ENCODE measurements at places on chromosomes 12 and 14. TPM values are rescaled to one million over a fixed set of nuclear protein-coding genes. Genes with fewer than 3 reads are reported as not detected.

Gene LRRC9
- 1.1 TPM for total RNA-seq

Gene MYH6
- 3.1 TPM for total RNA-seq

Gene GPR84
- total RNA-seq, result 0.97 TPM

Gene TRHDE
- 3.1 TPM for total RNA-seq

Gene GLIPR1
- 2.7 TPM for total RNA-seq

Gene YLPM1
- 71.9 TPM for total RNA-seq

Gene CYP27B1
- total RNA-seq, result 0.14 TPM

Gene ADCY4
- total RNA-seq, result 19.4 TPM

Gene NDRG2
- total RNA-seq, result 304 TPM

Gene KLRD1
- 0.40 TPM for total RNA-seq

Gene SCNN1A
- total RNA-seq, result 128 TPM

Gene NAV3
- total RNA-seq, result 12.6 TPM

DNA sequence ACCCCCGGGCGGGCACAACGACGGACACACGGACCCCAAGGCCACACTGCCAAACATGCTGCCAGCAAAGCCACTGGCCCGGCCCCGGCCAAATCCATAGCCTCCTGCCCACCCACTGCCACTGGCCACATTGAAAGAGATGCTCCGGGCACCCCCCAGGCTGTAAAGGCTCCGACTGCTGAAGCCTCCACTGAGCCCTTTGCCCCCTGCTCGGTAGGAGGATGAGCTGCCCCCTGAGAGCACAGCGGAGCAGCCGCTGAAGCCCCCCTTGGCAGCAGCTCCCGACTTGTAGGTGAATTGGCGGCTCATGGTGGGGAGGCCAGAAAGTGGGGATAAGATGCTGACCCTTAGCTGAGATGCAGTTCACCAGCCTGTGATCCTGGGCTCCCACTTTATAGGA, at the start of gene KRT73:
TSS of gene KRT73 (minus strand) at position 344 of the 400 bp plus-strand sequence. CDS start at position 309, 35 bp downstream.
- DNase-seq, result no peak

GRCh38 chr12:130972586-130972950, 18.9 kb downstream of the ADGRD1 start:
- no peak for DNase-seq

DNA sequence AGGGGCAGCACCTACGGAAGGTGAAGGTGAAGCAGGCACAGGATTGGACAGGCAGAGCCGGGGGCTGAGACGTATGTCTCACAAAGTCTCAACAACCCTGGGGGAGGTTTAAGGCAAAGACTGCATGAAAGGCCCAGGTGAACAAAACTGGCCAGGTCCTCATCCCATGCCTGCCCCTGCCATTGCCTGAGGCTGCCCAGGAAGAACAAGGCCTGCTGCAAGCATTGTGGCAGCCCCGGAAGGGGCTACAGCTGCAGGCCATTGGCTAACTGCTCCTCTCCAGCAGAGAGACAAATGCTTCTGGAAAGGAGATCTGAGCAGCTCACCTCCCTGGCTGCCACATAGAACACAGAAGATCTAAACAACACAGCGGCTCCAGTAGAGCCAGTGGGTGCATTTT, 20.4 kb upstream of the TMEM179 start:
- DNase-seq, result no peak

GRCh38 chr12:101089271-101089670, 120.8 kb downstream of the SLC5A8 start:
- DNase-seq, result no peak

- DNase-seq, result no peak
These were observed 123.4 kb downstream of the DICER1 start for GRCh38 chr14:95033682-95034632.

DNA sequence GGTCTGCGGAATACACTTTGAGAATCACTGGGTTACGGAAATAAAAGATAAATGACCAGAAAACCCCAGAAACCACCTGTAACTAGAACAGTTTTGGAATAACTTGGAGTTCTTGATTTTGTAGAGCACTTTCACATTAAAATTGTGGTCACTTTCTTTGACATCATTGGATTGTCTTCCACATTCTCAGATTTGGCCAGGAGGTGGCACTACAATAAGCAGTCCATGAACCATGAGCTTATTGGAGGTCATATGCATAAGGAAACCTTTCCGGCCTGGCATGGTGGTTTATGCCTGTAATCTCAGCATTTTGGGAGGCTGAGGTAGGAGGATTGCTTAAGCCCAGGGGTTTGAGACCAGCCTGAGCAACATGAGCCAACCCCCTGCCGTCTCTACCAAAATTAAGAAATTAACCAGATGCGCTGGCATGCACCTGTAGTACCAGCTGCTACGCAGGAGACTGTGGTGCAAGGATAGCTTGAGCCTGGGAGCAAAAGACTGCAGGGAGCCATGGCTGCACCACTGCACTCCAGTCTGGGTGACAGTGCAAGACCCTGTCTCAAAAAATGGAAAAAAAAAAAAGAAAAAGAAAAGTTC, 107.7 kb upstream of the CAND1 start:
- no peak for DNase-seq

GRCh38 chr14:103385929-103386712, 906 bp downstream of the MARK3 start:
- peak; percentile 19 for DNase-seq

DNA sequence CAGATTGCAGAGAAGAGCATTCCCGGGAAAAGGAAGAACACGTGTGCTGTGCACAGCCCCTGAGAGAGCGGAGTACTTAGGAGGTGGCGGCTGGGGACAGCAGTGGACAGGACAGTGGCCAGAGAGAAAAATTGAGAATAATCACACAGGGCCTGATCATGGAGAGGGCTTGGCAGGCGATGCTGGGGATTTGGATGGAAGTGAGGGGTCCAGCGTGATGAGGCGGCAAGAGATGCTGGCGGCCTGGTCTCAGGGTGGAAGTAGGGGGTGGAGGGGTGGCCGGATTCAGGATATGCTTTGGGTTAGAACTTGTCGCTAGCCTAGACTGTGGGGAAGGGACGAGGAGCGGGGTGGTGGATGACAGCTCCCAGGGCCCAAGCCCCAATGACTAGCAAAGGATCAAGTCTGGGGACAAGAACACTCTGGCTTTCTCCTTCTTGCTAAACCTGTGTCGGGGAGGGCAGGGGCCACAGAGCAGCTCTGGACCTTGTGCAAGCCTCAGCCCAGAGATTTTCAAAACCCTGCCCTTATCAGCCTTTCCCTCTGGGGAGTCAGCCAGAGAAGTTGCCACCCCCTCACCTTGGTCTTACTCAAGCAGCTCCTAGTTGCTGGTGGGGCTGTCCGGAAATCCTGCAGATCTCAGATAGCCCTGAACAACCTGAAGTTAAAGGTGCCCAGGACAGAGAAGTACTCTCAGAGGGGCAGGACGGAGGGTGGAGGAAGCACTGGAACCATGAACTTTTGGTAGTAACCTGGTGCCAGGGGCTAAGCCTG, 1.3 kb downstream of the HVCN1 start:
- DNase-seq, result no peak

DNA sequence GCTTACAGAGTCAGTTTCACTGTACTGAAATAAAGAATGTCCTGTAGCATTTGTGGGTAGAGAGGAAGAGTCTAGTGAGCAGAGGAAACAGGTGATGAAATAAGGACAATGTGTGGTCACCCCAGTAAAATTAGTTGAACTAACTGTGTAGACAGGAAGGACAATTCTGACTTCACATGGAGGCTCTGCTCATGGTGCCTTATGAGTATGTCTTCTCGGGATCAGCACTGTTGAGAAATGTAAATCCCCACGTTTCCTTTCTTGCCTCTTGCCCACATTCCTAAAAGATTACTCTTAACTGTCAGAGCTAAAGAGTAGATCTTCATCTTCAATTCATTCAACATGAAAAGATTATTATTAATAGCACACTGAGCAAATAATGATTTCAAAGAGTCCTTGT, 113.2 kb upstream of the FLRT2 start:
- DNase-seq, result no peak

DNA sequence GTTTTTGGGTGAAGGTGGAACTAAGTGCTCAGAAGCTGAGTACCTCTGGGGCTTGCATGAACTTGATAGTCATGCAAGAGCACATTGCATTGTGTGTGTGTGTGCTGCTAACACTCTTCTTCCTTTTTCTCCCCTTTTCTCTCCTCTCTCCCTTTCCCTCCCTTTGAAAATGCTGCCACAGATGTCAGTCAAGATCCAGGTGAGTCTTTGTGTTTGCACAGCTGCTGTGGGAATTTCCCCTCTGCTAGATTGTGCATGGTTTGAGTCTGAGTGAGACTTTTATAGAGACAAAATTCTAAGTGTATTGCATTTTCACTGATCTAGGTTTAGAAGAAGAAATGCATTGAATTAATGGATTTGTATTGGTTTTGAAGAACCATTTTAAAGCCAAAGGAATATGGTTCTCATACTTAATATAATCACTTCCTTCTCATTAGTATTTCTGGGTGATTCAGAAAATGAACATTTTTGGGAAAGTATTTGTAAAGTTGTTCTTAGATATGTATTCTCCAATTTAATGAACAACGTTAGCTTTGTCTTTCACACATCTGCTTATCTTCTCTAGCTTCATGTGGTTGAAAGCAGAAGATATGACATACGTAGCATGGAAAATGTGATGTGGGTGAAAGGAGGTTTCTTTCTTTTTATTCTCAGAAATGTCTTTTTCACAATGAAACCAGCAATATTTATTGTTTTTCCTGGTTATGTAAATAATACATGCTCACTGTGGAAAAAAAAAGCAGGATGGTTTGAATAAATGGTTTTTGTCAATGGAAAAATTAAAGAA, 108.5 kb downstream of the NRXN3 start:
- DNase-seq, result no peak

- DNase-seq, result no peak
These were observed 6.7 kb upstream of the RNASE10 start for GRCh38 chr14:20498622-20499021.

DNA sequence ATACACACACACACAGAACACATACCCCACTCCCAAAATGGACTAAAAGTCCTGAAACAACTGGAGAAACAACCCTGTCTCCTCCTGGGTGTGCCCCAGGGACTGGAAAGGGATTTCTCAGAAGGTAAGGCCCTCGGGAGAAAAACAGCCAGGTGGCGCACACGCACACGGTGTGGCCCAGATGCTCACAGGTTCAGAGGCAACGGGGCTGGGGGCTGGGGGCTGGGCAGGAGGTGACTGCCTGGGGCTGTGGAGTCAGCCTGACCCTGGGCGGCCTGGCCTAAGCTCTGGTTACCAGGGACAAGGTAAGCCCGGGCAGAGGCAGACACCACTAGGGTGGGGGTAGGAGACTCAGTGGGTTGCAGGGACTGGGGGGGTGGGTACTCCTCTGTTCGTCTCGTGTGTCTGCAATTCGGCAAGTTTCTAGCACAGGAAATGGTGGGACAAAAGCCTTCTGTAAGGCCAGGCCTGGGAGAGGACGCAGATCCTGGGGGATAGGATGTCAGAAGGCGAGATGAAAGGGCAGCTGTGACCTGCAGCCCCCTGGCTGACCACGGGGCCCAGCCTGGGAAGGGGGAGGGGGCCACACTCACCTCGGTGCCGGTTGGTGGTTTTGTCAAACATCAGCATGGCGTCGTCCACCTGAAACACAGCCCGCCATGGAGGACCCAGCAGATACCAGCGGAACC, 10.4 kb downstream of the MSI1 start:
- DNase-seq, result no peak

DNA sequence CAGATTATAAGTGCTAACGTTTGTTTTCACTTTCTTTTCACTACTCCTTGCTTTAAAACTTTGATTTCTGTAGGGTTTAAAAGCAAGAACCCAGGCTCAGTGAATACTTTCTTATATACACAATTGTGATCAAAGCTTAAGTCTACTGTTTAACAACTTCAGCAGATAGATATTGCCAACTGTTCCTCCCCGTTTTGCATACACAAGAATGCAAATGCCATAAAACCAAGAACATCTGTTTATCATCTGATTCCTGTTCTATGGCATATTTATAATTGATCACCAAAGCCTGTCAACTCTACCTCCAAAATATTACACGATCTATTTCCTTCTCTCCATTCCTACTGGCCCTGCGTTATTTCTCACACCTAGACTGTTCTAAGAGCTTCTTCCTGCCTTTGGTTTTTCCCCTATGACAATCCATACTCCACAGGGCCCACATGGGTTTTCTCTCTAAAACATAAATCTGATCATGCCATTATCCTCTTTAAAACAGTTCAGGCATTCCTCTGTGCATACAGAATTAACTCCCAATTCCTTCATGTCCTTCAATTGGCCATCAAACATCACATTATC, 15.9 kb downstream of the MED13L start:
- DNase-seq, result no peak

- no peak for DNase-seq
These were observed 108.2 kb upstream of the MED13L start for GRCh38 chr12:116385486-116386217.

DNA sequence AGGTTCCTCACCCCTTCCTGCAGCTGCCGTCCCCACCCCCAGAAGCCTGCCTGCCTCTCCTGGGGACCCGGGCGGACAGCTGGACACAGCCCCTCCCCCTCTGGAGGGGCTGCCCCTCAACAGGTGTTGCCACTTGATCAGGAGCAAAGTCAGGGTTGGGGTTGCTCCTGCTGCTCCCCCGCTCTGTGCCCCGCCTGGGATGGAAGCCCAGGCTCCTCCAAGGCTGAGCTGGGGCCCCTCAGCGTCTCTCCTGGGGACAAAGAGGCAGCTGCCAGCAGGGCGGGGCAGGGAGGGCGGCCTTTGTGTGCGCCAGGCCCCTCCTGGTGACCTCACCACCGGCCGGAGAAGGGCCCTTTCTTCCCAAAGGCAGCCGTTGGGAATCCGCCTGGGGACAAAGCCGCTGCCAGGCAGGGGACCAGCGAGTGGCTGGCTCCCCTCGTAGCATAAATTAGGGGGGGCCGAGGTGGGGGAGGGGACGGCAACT, 13.7 kb downstream of the TRMT61A start:
- no peak for DNase-seq

GRCh38 chr12:66742508-66743367, 63.9 kb upstream of the GRIP1 start:
- DNase-seq, result no peak

- DNase-seq, result peak; percentile 46
These were observed 221.9 kb downstream of the PELI2 start for GRCh38 chr14:56339855-56340701.

- no peak for DNase-seq
These were observed 3.2 kb downstream of the KRR1 start for GRCh38 chr12:75508159-75508558.

DNA sequence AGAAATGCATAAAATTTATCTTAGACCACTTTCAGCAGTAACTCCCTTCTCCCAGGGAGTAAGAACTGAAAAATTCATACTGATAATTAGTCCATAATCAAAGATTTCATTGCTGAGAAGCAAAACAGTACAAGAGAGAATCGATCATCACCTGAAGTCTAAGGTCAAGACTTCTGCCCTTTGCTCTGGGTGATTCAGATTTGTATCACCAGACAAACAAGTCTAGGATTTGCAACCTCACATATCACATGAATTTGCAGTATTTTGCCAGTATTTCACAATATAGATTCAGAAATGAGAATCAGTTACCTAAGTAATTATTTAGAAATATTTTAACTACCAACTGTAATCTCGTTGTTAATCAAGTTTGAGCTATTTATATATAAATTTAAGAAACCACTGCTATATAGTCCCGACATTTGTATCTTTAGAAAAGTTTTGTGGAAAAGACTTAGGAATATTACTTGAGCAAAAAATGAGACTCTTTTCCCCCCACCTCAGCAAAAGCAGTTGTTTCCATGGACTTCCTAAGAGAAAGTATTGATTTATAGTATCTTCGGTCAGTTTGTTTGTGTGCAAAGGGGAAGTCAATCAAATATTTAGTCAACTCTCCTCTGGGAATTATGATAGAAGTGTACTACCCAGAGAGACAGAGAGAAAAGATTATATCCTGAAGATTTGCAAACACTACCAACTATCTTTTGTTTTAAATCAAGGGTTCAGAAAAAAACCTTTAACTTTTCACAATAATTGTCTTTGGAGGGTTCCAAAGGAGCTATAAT, 840.1 kb downstream of the TRHDE start:
- DNase-seq, result no peak

Measured in prostate gland (tissue), 2 donors.